ENCODE measurements at places on chromosomes 4 and X.

DNA sequence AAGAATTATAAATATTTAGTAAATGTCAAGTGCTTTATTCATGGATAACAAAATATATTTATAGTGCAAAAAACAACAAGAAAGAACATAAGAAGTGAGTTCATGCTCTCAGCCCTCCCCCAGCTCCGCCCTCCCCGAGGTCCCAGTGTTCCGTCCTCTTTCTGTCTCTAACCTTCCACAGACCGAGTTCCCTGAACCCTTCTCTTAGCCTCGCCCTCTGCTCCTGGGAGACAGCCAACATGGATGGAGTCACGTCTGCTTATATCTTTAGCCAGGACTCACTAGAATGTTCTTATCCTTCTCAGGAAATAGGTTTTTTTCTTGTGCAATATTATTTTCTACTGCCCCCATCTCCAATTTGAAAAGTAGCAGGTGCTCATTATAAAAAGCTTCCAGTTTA is 40.1 kb upstream of the HELT start:
- DNase-seq: no peak

DNA sequence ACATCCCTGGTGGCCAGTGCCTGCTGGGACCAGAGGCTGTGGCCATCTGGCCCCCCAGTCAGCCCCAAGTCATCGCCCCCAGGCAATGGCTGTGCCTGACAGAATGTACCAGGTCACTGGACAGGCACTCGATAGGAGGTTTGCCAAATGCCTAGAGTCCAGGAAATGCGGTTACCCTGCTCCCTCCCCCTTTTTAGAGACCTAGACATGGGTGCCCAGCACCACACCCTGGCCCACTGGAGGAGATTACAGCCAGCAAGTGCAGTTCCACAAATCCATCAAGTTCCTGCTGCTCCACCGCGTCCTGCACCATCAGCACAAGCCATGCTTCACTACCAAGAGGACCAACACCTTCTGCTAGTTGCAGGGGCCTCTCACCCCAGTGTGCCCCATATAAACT is 16.2 kb upstream of the ZFX start:
- DNase-seq: no peak

DNA sequence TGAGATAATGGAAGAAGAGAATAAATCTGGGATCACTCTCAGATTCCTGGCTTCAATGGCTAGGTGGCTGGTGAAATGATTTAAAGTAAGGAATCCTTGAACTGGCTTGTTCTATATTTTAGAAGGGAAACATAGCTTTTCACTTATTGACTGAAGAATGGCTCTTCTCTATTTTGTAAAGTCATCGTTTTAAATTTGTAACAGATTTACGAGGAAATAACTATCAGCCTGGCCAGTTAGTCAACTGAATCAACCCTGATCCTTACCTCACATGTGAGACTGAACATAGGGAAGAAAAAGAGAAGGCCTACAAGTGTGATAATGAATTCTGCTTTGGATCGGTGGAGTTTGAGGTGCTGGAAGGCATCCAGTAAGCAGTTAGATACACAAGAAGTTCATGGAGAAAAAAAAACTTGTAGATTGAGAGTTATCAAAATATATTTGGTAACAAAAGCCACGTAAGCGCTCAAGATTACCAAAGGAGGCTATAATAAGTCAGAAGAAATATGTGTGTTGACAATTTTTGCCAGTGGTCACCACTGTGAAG is 12.0 kb downstream of the AREG start:
- DNase-seq: no peak

- DNase-seq: no peak
Measured at GRCh38 chr4:112266823-112267222, 18.9 kb downstream of the TIFA start.

- DNase-seq: no peak
Measured at GRCh38 chr4:181599134-181599533, 644.1 kb upstream of the TENM3 start.

GRCh38 chrX:9867226-9867625 is 81.0 kb downstream of the SHROOM2 start:
- DNase-seq: no peak

- DNase-seq: no peak
Measured at GRCh38 chr4:24753519-24753918, 41.9 kb upstream of the SOD3 start.

GRCh38 chr4:168167714-168168284 is 75.5 kb downstream of the ANXA10 start:
- DNase-seq: no peak

DNA sequence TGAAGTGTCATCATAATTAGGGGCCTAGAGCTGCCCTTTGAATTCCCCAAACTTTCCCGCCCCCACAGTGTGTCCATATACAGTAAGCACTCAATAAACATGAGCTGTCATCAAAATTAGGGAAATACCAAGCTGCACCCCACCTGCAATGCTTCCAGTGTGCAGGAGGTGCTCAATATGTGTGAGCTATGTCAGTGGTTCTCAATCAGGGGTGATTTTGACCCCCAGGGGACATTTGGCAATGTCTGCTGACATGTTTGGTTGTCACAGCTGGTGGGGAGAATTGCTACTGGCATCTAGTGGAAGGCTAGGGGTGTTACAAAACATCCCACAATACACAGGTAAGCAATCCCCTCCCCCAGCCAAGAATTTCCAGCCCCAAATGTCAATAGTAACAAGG is 748 bp downstream of the CFP start:
- no peak for DNase-seq

DNA sequence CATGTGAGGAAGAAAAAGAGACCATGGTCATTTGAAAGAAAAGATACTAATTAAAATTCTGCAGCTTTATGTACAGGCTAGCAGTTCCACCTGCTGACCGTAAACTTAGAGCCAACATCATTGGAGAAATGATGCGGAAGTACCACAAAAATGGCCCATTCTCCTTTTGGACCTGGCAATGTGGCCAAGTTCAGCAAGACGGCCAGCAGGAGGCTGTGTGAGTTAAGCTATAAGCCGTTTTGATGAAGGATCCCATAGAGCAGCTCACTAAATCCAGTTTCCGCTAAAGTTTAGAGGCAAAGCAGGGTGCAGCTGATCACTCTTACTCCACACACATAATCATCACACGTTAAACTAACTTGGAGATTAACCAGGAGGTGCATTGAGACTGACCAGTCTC is 133.8 kb downstream of the LDB2 start:
- DNase-seq: no peak

DNA sequence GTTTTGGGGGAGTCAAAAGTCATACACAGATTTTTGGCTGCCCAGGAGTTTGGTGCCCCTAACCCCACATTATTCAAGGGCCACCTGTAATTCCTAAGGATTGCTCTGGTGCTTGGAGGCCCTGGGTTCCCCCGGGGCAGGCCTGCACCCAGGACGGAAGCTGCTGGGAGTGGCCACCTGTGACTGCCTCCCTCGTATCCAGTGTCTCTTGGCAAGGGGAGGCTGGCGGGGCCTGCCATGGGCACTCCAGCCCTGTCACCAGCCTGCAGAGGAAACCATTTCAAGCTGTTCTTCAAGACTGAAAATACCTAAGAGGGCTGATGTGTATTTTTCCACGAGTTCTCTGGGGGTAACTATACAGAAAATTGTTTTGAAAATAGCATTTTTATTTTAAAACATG is 24.5 kb upstream of the GPR78 start:
- no peak for DNase-seq

GRCh38 chr4:182866746-182867145 is 50.4 kb downstream of the DCTD start:
- no peak for DNase-seq

- no peak for DNase-seq
Measured at GRCh38 chrX:145751943-145752342, 65.7 kb upstream of the SLITRK2 start.

DNA sequence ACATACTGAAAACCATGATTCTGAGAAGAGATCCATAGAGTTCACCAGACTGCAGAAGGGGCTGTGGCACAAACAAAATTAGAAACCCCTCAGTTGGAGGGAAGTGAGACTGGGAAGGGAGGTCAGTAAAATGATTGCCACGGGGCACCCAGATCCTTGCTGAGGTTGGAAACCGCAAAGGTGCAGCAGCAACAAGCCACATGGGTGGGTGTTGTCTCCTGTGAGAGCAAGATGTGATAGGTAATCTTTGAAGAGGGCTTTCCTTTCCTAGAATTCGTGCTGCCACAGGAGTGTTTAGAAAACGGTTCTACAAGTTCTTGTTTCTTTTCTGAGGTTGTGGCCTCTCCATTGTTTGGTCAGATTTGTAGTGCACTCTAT is 85.5 kb downstream of the NFKB1 start:
- DNase-seq: no peak

DNA sequence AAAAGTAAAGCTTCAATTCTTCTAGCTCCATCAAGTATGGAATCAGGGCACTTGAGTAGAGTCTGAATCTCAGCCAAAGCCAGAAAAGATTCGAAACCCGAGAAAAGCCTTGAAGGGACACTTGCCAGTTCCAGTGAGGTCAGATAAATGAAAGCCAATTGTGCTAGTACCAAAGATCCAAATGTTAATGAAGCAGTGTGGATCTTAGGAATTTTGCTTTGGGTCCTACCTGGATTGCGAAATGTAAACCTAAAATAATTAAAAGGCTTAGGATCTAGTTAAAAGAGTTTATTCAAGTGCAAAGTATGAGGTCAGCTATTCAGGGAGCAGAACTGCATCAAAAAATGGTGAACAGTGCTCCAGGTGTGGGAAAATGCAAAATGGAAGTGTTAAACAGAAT is 552.6 kb downstream of the NAP1L3 start:
- DNase-seq: no peak

DNA sequence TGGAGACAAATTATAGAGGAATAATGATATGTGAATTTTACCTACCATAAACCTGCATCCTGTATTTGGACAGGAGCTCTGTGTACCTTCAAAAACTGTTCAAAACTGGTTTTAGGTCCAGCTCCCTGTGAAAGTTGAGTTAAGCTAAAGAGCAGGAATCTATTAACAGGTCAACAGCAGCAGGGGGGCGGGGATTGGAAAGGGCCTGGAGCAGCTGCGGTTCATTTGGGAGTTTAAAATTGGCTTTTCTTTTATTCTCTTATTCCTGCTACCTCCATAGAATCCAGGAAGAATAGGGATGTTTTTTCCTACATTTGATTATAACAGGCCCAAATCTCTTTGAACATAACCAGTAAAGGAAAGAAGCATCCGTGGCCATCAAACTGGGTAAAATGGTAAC is 23.8 kb downstream of the SHROOM3 start:
- no peak for DNase-seq

- DNase-seq: no peak
Measured at GRCh38 chr4:145406970-145407369, 74.7 kb upstream of the SMAD1 start.

- DNase-seq: no peak
Measured at GRCh38 chr4:152117933-152118507, 357.2 kb upstream of the GATB start.

DNA sequence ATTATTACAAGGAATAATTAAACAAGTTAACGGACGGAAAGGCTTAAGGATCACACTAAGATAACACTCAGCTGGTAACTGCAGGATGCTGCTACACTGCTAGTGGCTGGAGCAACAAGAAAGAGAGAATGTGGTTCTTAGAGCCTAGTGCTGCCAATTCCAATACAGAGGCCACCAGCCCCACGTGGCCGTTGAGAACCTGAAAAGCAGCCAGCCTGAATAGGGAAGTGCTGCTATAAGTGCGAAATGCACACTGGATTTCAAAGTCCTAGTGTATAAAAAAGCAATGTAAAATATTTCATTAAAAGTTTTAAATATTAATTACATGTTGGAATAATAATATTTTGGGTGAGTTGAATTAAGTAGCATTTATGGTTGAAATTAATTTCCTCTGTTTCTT is 257.3 kb upstream of the TAPT1 start:
- no peak for DNase-seq

GRCh38 chr4:72507860-72508419 is 61.1 kb downstream of the ADAMTS3 start:
- DNase-seq: no peak

- no peak for DNase-seq
Measured at GRCh38 chr4:1534876-1535526, 128.8 kb upstream of the NKX1-1 start.

DNA sequence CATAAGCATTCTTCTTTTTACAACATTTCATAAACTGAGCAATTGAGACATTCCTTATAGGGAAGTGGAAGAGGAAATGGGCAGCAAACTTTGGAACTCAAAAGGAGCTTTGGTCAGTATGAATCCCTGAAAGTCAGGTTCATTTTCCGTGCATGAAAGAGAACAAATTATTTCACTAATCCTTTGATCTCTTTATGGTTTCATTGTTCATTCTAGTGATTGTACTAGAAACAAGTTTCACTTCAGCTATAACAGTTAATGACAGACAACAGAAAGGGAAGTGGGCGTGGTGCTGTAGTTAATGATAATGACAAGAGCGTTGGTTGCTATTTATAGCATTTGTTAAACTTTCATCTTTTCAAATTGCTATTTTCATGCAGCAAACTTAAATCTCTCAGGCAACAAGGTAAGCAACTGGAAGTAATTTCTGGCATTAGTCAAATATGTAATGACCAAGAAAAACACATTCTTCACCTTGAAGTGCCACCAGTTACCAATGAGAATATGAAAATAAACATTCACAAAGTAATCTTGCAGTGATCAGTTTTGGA is 98.4 kb downstream of the AREG start:
- DNase-seq: no peak

GRCh38 chr4:103193457-103193856 is 4.7 kb downstream of the CENPE start:
- DNase-seq: no peak

- no peak for DNase-seq
Measured at GRCh38 chr4:174117445-174117844, 166.0 kb downstream of the FBXO8 start.

DNA sequence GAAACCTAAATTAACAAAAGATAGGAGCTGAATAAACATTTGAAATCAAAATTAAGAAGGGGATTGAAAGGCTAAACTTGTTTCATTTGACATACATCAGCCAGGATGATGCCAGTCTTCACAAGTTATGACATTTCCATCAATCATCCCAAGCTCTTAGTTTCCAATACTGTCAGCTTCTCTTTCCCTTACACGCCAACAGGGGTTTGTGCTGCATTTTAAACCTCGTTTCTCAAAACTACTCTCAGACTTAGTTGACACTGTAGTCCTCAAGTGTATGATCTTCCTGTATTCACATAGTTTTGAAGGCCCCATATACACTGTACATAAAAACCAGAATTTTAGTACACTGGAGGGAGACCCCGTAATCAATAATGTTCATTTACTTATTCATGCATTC is 840 bp upstream of the P2RY10 start:
- no peak for DNase-seq

DNA sequence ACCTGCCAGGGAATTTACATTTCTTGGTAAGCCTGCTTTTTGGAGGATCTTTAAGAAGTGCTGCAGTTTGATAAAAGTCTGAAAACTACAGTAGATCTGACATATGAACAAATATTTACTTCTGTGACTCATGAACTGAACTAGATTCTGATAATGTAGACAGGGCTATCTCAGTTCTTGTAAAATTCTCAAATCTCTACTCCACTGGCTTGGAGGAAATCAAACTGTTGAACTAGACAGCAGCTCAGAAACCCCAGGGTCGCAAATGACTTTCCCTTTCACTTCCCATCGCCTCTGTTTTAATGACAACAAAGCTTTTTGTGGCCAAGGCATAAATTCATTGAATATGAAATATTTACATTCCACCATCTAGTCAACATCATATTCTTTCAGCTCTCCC is 15.4 kb upstream of the OCIAD1 start:
- DNase-seq: no peak

- no peak for DNase-seq
Measured at GRCh38 chr4:92636038-92636806, 332.5 kb downstream of the GRID2 start.
